ENCODE measurements at places on chromosomes 13 and 19. TPM values are rescaled to one million over a fixed set of nuclear protein-coding genes. Genes with fewer than 3 reads are reported as not detected.

DNA sequence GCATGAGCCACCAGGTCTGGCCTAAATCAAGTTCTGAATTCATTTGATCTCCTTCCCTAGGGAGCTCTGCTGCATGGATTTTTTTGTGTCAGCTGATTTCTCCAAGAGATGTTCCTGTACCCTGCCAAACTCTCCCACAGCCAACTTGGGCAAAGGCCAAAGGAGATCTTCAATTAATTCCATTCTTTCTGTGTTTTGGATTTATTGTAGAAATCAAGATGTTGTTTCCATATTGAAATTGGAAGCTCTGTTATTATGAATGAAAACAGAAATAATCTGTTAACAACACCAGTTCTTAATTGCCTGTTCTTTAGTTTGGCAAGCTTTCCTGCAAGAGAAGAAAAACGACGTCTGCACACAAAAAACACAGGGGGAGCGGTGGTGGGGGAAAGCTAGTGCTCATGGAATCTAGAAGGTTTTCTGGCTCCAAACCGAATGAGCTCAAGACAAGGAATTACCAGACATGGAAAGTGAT lies 86.5 kb upstream of the ABCC4 start:
- no peak for DNase-seq

DNA sequence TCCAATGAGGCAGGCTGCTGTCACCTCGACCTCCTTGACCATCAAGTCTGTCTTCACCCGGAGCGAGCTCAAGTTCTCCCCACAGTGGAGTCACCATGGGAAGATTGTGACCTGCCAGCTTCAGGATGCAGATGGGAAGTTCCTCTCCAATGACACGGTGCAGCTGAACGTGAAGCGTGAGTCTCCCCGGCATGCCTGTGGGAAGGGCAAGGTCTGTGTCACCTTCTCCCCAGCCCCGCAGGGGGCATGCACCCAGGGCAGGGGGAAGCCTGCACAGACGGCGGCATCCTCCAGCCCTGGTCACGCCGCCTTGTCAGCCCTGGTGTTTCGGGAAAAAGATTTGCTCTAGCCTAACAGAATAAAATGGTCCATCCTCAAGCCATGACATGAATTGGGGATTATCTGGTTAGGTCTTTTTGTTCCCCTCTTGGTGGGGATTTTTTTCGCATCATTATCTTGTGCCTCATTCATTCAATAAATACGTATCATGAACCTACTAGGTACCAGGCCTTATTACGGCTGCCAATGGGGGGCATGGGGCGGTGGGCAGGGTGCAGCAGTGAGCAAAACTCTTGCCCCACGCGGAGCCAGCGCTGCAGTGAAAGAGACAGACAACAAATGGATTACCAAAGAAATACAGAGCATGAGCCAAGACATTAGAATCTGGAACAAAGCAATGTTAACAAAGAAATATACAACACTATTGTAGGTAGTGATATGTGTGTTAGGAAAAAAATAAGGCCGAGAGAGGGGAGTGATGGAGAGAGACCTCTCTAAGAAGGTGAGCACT lies 7.4 kb downstream of the CD22 start:
- DNase-seq = no peak

- no peak for DNase-seq
Observed at GRCh38 chr13:106182404-106182803, 353.1 kb downstream of the EFNB2 start.

DNA sequence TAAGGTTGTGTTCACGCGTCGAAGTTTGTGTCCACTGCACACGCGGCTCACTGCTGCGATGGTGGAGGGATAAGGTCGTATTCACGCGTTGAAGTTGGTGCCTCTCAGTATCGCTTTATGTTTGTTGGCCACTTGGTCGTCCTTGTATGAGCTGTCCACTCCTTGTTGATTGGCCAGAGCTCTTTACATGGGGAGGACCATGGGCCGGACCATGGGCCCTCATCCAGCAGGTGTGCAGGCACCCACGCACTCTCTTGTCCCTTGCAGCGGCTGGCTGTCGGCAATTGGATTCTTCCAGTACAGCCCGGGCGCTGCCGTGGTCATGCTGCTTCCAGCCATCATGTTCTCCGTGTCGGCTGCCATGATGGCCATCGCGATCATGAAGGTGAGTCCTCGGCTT lies 17.6 kb downstream of the ADAT3 start:
- DNase-seq = no peak

ZNF628 gene
- 21.7 TPM for total RNA-seq

ITGBL1 gene
- 14.3 TPM for total RNA-seq

NBEA gene
- 3.3 TPM for total RNA-seq

All from Panc1 (cell line).